EH (cell line): ENCODE measurements at places on chromosomes 7 and 10.

DNA sequence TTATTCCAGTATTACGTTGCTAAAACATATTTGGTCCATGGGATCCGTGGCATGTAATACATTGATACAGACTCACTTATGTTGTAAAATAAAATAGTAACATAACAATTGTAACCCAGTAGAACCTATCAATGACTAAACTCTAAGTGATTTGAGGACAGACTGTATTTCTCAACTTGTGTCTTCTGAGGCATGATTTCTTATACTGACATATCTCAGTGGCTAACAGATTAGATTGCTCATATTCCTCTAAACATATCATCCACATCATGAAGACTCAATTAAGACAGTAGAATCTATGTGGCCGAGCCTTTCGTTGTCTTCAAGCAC, 72.3 kb downstream of the CREB5 start:
- DNase-seq = no peak

DNA sequence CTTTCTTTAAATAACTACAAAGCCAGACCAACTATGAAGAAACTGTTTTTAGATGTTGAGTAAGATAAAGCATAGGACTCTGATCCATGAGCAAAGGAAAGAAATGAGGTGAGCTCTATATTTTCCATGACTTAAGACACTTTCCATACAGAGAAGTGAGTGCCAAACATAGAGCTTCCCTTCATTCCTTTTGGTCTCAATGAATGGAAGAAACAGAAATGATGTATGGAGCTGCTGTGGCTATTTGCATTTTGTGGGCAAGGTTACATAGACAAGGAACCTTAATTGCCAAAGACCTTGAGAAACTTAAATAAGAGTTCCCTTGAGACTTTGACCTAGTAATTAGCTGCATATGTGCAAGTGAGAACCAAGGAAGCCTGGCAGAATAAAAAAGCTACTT, 1152.2 kb downstream of the XPNPEP1 start:
- no peak for DNase-seq

DNA sequence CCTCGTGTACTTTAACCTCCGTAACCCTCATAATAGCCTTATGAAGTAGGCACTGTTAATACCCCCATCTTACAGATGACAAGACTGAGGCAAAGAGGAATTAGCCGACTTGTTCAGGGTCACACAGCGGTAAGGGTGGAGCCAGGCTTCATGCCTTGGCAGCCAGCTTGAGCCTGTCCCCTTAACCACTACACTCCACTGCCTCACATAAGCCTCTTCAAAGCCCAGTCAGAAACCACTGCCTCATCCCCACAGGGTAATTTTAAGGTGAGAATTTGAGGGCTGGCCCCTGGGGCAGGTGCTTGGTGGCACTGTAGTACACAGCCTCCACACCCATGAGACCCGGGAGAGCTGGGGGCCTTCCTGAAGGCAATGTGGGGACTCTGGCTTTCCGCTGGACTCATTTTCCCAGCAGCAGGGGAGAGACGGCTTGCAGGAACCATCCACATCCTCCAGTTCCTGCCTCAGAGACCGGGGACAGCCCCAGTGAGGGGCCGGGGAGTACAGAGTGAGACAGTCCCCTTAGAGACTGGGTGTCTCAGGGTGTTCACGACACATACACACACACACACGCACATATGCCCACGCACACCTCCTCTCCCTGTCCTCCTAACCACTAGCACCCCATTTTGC, 7.6 kb upstream of the C10orf105 start:
- no peak for DNase-seq

DNA sequence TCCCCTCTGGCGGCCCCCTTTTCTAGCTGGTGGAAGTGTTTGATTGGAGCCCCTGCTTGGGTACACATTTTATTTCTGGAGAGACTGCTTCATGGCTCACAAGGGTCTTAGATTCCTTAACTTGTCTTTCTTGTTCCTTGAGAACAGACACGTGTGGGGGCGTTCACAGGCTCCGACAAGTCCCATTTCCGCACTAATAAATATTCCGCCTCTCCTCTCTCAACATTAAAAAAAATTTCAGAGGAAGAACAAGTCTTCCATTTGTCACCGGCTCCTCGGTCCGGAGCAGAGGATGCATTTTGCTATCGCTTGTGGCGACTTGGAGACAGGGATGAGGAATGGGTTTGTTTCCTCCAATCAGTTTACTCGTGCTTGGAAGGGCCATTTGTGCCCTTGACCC, 134.0 kb upstream of the PODXL start:
- DNase-seq = no peak

GRCh38 chr7:83559887-83560286, 89.1 kb downstream of the SEMA3E start:
- DNase-seq = no peak

- DNase-seq = no peak
These were observed 14.4 kb downstream of the POT1 start for GRCh38 chr7:124915242-124915641.

DNA sequence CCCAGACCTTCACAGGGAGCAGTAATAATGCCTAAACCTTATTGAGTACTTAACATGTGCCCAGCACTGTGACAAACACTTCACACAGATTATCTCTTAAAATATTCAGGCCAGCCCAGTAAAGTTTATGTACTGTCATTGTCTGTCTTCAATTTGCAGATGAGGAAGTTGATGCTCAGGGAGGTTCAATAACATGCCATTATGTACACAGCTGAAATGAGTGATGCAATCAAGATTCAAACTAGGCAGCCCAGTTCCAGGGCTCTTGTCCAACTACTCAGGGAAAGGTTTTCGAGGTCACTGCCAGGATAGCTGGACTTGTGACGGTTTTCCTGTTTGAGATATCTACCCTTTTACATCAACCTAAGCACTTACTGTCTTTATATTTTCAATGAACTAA, 56.1 kb downstream of the AUTS2 start:
- no peak for DNase-seq

- DNase-seq = no peak
These were observed 1.6 kb upstream of the CDK13 start for GRCh38 chr7:39948375-39948955.

GRCh38 chr7:94336009-94336408, 58.7 kb upstream of the COL1A2 start:
- DNase-seq = no peak

DNA sequence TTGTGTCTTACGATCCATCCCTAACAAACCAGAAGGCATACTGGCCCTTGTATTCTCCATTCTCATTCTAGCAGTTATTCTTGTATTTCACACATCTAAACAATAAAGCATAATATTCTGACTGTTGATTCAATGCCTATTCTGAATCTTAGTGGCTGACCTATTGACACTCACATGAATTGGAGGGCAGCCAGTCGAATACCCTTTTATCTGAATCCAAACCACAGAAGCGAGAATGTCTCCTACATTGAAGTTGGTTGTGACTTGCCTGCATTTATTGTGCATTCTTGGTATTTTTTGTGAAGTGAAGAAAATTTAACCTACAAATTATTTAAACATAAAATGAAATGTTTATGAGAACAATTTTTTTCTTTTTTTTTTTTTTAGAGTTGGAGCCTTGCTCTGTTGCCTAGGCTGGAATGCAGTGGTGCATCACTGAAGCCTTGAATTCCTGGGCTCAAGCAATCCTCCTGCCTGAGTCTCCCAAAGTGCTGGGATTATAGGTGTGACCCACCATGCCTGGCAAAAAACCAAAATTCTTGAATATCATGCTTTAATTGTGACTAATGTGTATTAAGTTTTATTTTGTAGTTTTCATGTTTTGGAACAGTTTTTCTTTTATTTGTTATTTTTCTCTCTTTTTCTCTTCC, 22.7 kb downstream of the EXOC4 start:
- DNase-seq = peak; percentile 46

DNA sequence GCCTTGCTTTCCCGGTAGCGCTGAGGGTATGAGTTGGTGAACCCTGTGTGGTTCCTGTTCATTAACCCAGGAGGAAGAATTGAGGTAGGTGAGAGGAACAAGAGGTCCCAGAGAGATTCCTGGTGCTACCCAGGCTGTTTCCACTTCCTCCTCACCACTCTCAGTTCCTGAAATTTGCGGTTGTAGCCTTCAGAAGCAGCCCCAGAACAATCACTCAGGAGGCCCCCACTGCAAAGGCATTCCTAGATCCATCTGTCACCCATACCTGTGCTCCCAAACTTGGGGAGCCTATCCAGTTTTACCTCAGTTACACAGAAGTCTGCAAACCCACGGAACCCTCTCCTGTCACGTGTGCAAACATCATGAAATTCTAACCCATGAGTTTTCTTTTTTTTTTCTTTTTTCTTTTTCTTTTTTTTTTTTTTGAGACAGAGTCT, 9.0 kb upstream of the PIP4K2A start:
- DNase-seq = no peak

GRCh38 chr10:118047157-118047719, 497 bp upstream of the RAB11FIP2 start:
- no peak for DNase-seq

GRCh38 chr7:2143450-2143849, 89.3 kb downstream of the MAD1L1 start:
- no peak for DNase-seq

DNA sequence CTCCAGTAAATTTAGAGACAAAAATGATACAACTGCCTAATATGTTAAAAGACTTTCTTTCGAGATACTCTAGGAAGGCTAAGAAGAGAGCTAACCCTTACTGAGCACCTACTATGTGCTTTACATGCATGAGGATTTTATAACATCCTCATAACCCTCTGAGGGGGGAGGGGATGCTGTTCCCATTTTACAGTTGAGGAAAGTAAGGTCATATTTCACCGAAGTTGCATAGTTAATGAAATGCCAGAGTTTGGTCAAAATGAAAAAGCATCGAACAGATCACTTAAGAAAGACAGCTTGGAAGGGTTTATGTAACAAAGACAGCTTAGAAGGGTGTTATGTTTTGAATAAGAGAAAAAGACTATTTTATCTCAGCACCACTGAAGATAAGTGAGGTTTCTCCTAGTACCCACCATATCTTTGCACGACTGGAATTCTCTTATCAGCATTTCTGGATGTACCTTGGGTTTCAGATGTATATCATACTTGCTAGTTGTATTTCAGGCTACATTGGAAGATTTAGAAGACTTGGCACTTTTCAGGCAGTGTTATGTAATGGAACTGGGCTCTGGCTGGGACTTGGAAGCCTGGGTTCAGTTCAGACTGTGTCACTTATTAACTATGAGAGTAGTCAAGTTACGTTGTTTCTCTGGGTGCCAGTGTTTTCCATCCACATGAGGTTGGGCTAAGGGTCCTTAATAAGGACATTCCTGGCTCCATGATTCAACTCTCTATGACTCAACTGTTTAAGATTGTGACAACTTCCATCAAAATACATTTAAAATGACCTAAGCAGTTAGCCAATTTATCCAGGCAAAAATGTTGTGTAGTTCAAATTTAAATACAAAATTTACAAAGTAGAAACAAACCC, 6.0 kb downstream of the RHOBTB1 start:
- peak; percentile 85 for DNase-seq

GRCh38 chr10:48399056-48399541, 92.6 kb downstream of the MAPK8 start:
- peak; percentile 33 for DNase-seq

- no peak for DNase-seq
These were observed 38.2 kb downstream of the WNT2 start for GRCh38 chr7:117284692-117285091.

DNA sequence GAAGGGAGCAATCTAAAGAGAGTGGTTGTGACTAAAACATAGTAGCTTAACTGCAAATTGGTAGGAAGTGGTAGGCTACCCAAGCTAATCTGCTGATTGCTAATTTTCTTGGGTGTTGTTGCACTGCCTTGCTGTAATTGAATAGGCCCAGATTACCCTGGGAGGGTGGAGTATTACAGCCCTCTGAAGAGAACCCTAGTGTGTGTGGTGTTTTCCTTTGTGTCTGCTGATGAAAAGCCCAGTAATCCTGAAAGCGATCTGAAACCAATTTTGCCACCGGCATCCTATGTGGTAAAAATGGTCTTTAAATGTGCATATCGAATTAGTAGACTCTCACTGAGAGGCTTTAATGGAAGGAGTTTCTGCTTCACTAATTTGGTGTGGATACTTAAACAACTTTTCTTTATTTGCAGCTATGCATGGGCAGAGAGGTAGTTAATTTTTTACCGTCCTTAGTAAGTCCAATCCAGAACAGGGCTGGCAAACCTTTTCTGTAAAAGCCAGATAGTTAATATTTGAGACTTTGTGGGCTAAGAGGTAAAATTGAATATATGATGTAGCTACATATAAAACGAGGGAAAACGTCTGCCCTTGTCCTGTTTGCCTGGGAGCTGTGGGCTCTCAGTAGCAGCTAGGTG, 92.5 kb downstream of the CSTF2T start:
- DNase-seq = no peak

GRCh38 chr7:31957090-31957720, 113.0 kb downstream of the PDE1C start:
- DNase-seq = peak; percentile 77

GRCh38 chr10:84291384-84291783, 37.0 kb upstream of the CCSER2 start:
- peak; percentile 74 for DNase-seq

GRCh38 chr10:130363051-130363450, 226.9 kb downstream of the GLRX3 start:
- DNase-seq = no peak

DNA sequence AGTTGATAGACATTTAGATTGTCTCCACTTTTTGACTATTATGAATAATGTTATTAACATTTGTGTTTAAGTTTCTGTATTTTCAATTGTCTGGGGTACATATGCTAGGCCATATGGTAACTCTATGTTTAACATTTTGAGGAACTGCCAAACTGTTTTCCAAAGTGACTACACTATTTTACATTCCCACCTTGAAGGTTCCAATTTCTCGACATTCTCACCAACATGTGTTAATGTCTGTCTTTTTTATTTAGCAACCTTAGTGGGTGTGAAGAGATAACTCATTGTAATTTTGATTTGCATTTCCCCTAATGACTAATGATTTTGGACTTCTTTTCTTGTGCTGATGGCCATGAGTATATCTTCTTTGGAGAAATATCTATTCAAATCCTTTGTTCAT, 832.4 kb downstream of the DNAJB9 start:
- DNase-seq = no peak

DNA sequence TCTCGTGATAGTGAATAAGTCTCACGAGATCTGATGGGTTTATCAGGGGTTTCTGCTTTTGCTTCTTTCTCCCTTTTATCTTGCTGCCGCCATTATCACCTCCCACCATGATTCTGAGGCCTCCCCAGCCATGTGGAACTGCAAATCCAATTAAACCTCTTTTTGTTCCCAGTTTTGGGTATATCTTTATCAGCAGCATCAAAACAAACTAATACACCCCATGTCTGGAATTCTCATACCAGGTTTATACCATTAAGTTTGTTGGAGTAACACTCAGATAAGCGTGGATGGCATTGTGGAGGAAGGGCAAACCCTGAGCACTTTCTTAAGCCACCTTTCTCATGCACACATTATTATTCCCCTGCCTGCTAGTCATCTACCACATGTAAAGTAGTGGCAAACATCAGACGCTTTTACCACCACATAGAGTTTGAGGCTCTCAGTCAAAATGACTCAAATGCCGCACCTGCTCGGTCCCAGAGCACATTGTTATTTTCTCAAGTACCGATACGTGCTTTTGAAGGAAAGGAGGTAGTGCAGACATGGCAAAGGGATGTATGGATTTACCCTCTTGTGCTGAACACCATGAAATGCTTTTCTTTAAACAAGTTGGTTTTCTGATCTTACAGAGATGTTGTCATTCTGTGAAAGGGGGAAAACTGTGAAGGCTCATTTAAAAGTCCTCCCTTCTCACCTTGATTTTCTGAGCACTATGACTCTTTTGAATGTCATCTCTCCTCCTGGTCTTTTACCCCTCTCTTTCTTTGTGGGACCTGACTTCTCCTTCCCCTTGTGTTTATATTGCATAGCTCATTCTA, 429.7 kb downstream of the EXOC4 start:
- DNase-seq = no peak
